Colonic mucosa (tissue), 4 donors: ENCODE measurements at places on chromosomes 11 and 22.

- no peak for DNase-seq
Measured at GRCh38 chr11:1839204-1839923, 583 bp downstream of the TNNI2 start.

DNA sequence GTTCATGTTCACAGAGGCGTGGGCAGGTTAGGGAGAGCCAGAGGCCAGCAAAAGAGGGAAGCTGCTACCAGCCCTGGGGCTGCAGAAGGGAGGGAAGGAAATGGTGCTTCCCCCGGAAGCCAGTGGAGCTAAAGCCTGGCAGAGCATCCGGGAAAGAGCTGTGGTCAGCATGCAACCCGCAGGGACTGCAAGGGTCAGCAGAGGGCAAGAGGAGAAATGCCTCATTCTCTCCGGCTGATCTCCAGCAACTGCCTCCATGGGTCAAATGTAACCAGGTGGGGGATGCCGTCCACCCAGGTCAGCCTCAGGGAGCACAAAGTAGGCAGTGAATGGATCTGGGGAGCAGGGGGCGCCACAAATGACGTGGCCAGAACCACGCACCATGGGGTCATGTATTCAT is 36.9 kb upstream of the PRR5 start:
- DNase-seq = no peak

DNA sequence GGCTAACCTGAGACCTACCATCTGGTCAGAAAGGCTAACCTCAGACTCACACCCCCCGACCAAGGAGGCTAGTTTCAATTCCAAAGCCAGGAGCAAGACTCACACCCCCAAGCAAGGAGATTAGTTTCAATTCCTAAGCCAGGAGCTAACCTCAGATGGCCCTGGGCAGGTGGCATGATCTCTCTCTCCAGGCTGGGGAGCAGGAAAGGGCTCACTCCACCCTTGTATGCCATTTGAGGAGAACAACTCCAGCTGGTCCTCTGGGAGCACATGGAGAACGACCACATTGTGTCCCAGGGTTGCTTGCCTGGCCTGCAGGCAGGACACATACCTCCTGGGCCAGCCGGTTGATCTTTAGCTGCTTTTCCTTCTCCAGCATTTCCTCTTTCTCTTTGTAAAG is 32.6 kb downstream of the USH1C start:
- no peak for DNase-seq

- DNase-seq = no peak
Measured at GRCh38 chr11:120392793-120393192, 56.6 kb downstream of the ARHGEF12 start.

DNA sequence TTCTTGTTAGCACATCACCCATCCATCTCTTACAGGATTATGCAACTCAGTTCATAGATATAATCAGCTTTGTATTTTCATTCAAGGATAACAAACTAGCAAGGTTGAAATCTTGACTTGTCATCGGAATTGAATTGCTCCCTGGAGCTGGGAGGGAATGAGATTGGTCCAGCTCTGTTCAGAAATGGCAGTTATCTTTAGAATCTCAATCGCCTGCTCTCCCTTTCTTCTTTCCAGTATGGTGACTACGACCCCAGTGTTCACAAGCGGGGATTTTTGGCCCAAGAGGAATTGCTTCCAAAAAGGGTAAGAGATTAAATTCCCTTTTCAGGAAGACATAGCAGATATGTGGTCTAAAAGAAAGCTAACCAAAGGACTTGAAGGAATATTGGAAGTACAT is 51.0 kb downstream of the NF2 start:
- DNase-seq = no peak

DNA sequence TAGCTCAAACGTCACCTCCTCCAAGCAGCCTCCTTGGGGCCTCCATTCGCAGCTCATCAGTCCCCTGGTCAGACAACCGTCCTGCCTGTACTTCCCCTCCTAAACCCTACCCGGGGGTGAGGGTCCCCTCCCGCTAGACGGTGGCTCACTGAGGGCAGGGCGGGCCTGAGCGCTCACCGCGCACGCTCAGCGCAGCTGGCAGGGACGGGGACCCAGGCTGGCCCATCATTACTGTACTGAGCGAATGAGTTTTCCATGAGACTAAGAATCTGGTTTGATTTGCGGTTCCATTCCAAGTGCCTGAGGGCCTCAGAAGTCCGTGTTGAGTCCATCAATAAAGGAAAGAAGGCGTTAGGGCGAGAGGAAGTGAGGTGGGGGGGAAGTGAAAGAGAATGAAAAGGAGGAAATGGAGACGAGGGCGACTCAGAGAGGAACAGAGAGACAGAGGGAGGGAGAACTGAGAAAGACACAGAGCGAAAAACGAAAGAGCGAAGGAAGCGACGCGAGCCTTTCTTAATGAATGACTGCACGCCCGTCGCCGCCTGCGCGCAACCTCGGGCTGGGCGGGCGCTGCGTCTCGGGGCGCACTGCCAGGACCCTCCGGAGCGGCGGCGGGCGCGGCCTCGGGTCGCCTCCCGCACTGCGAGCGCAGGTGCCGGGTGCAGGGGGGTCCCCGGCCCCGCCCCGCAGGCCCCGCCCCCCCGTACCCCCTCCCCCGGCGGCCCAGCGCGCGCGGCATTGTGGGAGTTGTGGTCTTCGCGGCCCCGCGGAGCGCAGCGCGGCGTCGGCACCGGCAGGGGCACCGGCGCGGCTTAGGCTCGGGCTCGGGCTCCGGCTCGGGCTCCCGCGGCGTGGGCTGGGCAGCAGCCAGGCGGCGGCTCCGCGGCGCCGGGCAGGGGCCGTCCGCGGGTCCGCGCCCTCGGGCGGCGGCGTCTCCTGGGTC is at the start of gene ASPHD2:
ASPHD2 (plus strand) TSS at position 746 of the 943 bp plus-strand sequence. CDS start 4,356 bp downstream, outside the sequence.
- DNase-seq = peak; percentile 69
